ENCODE measurements at places on chromosomes 5 and 9.

DNA sequence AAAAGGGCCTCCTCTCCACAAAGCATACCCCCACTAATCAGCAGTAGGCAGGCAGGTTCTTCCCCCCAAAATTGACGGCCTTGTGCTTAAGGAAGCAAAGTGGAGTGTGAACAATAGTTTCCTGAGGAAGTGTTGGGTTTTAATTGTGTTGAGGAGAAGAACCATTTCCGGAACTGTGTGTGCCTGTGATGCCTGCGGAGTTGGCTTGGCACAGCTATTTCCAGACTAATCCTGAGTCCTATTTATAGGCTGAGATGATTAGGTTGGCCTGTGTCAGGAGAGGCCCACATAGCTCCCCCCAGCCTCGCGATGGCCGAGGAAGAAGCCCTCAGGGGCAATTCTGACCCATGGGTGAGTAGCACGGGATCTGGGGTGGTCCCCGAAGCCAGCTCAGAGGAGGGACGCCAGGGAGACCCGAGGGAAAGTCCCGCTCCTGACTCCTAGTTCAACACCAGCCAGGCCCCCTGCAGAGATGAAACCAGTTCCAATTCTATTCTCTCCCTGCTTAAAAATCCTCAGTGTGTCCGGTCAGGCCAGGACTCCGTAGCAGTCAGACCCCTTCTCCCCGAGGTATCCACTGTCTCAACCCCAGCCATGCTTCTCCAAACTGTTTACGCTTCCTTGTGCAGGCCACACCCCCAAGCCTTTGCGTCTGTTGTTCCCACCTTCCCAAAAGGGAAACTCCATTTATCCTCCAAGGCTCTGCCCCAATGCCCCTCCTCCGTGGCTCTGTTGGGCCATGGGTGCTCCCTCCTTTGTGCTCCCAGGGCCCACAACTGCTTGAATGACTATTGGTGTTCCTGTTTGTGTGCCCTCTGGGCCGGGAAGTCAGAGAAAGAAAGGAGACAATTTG is 18.1 kb downstream of the GSN start:
- peak; percentile 65 for DNase-seq

GRCh38 chr9:81317223-81317622 is 372.1 kb downstream of the TLE1 start:
- no peak for DNase-seq

GRCh38 chr5:139182528-139183296 is 15.5 kb downstream of the SIL1 start:
- no peak for DNase-seq

DNA sequence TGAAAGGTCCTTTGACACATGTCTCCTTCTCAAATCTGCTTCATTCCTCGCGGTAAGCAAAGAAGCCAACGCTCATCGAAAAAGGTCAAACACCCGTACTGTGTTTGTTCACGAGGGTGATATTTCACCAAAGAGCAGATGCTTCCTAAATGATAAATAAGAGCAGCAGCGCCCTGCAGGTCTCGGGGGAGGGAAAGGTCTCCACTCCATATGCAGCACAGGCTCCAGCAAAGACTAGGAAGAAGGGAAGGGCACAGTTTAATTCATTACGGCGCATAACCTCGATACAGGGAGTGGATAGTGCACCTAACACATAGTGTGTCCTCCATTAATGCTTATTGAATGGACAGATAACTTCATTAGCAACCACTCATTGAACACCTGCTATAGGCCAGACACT is 593.3 kb downstream of the CDK5RAP2 start:
- no peak for DNase-seq

- peak; percentile 66 for DNase-seq
Measured at GRCh38 chr5:93349613-93350012, 231.4 kb downstream of the NR2F1-AS1 start.

GRCh38 chr5:9739135-9739534 is 109.0 kb upstream of the TAS2R1 start:
- no peak for DNase-seq

DNA sequence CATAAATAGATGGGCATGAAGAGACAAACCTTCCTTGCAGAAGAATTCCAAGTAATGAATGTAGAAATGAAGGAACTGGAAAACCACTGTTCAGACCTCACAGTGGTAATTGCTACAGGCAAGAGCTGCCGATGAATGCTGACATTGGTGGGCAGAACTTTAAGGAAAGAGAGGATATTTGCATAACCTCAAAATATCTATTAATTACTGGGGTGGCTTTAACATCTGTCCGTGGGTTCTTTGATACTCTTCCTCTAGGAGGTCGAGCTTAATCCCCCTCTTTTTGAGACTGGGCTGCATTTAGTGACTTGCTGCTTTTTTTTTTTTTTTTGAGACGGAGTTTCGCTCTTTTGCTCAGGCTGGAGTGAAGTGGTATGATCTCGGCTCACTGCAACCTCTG is 34.7 kb downstream of the LAMC3 start:
- DNase-seq: no peak

DNA sequence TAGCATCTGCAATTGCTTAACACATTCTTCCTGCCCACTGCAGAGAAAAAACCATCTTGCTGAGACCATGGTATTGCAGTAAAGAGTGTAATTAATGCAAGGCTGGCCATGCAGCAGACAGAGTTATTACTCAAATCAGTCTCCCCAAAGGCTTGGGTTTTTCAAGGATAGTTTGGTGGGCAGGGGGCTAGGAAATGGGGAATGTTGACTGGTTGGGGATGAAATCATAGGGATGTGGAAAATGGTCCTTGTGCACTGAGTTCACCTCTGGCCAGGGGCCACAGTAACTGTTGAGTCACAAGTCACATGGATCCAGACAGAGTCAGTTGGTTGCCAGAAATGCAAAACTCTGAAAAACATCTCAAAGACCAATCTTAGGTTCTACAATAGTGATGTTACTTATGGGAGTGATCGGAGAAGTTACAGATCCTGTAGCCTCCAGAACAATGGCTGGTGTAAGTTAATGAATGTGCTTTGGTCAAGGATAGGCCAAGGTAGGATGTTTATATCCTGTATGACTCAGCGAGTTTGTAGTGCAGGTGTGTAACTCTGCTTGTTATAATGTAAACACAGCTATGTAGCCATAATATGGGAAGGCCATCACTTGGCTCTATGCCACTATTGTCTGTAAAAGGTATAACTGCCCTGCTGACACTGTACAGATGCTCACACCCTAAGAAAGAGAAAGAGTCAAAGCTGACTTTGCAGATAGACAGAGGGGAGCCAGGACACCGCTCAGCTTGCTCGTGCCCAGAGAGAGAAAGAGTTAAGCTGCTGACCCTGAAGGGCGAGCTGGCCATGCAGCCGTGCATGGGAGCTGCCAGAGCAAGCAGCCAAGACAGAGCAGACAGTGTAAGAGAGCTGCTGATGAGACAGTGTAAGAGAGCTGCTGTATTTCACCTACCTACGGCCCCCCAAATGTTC is 27.2 kb downstream of the C9orf152 start:
- peak; percentile 79 for DNase-seq

GRCh38 chr5:42606464-42606869 is 150.2 kb upstream of the CCDC152 start:
- no peak for DNase-seq

GRCh38 chr5:98989727-98990126 is 60.9 kb upstream of the CHD1 start:
- DNase-seq: no peak

DNA sequence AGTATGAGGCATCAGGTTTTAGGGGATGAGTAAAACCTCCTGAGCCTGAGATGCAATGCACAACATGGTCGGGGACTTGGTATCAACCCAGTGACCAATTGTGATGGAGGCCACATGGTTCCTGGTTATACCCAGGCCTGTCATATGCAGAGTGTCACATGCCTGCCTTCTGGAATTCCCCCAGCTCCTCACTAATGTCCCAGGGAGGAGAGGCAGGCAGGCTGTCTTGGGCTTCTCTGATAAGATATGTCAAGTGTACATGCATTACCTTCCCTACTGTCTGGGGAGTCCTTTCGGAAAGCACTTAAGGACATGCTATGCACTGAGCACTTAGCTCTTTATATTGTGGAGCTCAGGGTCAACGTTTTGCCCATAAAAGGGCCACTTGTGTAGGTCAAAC is 14.2 kb upstream of the PALM2AKAP2 start:
- no peak for DNase-seq

Data from fibroblast of lung (primary cell).